Mammary microvascular endothelial cell (primary cell): ENCODE measurements at places on chromosomes 11 and 22. TPM values are rescaled to one million over a fixed set of nuclear protein-coding genes. Genes with fewer than 3 reads are reported as not detected.

The SUSD2 gene
- total RNA-seq = under 0.01 and 0.15 TPM in 2 replicates

The VPREB1 gene
- total RNA-seq = not detected in 2 replicates

The CFL1 gene
- total RNA-seq = 2,226 and 2,249 TPM in 2 replicates

The ESAM gene
- total RNA-seq = 311 and 317 TPM in 2 replicates

The PGA5 gene
- total RNA-seq = not detected in 2 replicates

The OR51B5 gene
- not detected in 2 replicates for total RNA-seq

The OR2D2 gene
- total RNA-seq = not detected in 2 replicates

The CCDC116 gene
- 0.07 and 0.20 TPM in 2 replicates for total RNA-seq

The OR51B4 gene
- total RNA-seq = not detected in 2 replicates

The ZP1 gene
- not detected in 2 replicates for total RNA-seq

The ALDH3B1 gene
- total RNA-seq = 0.94 and 1.5 TPM in 2 replicates

The DEUP1 gene
- not detected in 2 replicates for total RNA-seq

The SLC17A6 gene
- not detected in 2 replicates for total RNA-seq

The CLDN5 gene
- total RNA-seq = 889 and 919 TPM in 2 replicates

The MYH9 gene
- 1,070 and 1,081 TPM in 2 replicates for total RNA-seq

The POU2AF2 gene
- not detected in 2 replicates for total RNA-seq

The ZNF280B gene
- total RNA-seq = 0.73 and 0.94 TPM in 2 replicates

The OR4C12 gene
- total RNA-seq = not detected in 2 replicates
